ENCODE measurements at places on chromosomes 7 and 10. TPM values are rescaled to one million over a fixed set of nuclear protein-coding genes. Genes with fewer than 3 reads are reported as not detected.

The AQP1 gene
- 143 TPM for total RNA-seq

The PPP2R2D gene
- total RNA-seq, result 56.1 TPM

The FFAR4 gene
- total RNA-seq, result 0.23 TPM

The CFAP69 gene
- 31.7 TPM for total RNA-seq

The GLCCI1 gene
- 22.8 TPM for total RNA-seq

The CDHR1 gene
- total RNA-seq, result 0.23 TPM

The CPXM2 gene
- total RNA-seq, result 9.5 TPM

The C7orf33 gene
- total RNA-seq, result not detected
